ENCODE measurements at places on chromosomes 1 and 21.

DNA sequence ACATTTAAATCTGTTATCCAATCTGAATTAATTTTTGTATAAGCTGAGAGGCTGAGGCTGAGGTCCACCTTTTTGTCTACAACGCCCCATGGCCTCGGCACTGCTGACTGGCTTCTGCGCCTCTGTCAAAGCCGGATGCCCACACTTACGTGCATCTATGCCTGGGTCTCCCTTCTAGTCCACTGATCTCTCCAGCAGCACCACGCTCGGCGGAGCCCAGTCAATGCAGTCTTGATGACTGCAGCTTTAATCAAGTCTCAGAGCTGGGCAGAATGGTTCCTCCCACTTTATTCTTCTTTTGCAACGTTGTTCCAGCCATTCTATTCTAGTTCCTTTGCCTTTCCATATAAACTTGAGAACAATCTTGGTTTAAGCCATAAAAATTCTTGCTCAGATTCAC lies 9.4 kb downstream of the PRDM15 start:
- H3K4me1 ChIP-seq, result no peaks in the 10 kb centered on the region
- H3K27ac ChIP-seq, result no peak overlapping the region
- no peaks in the 10 kb centered on the region for H3K27me3 ChIP-seq

GRCh38 chr1:230076121-230076520 lies 9.1 kb downstream of the GALNT2 start:
- DNase-seq, result no peak
- H3K36me3 ChIP-seq, result no peaks in the 10 kb centered on the region
- H3K27me3 ChIP-seq, result no peaks in the 10 kb centered on the region
- no peak overlapping the region for H3K27ac ChIP-seq
- no peak overlapping the region for H3K4me3 ChIP-seq

GRCh38 chr1:6330410-6330911 lies 63.1 kb downstream of the ACOT7 start:
- no peaks in the 10 kb centered on the region for H3K27me3 ChIP-seq
- no peak overlapping the region for H3K4me3 ChIP-seq
- H3K4me1 ChIP-seq, result no peaks in the 10 kb centered on the region
- no peak overlapping the region for H3K27ac ChIP-seq

DNA sequence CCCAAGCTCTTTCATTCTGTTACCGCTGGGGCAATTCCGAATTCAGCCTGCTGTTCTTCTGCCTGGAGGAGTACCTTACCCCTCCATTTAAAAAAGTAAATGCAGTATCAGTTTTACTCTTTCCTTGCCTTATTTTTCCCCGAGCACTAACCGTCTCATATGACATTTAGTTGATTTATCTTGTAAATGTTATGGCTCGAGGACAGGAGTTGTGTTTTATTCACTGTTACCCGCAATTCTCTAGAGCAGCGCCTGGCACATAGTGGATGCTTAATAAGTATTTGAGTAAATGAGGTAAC lies 425 bp upstream of the TADA1 start:
- H3K4me1 ChIP-seq, result peaks cover 11% of the 10 kb centered on the region
- H3K27me3 ChIP-seq, result no peaks in the 10 kb centered on the region
- H3K4me3 ChIP-seq, result peak overlapping the region; percentile 24

DNA sequence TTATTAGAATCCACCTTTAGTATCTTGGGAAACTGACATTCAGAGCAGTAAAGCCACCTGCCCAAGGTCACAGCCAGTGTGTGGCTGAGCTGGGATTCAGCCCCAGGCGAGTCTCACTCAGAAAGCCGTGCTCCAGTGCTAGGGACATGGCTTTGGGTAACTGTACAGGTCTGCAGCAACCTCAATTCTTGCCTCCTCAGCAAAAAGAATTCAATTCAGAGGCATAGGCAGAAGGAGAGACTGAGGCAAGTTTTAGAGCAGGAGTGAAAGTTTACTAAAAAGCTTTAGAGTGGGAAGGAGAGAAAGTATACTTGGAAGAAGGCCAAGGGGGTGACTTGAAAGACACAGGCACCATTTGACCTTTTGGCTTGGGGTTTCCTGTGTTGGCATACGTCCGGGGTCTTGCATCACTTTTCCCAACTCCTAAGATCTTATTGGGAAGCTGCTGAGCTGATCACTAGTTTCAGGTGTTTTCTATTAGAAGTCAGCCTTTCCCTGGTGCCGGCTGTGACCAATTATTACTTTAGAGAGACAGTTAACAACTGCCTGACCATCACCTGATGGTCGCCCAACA lies 529.3 kb downstream of the MATN1 start:
- H3K27me3 ChIP-seq, result peaks cover 2% of the 10 kb centered on the region
- no peaks in the 10 kb centered on the region for H3K36me3 ChIP-seq
- H3K4me1 ChIP-seq, result peaks cover 25% of the 10 kb centered on the region
- H3K27ac ChIP-seq, result no peak overlapping the region

- H3K4me1 ChIP-seq, result no peaks in the 10 kb centered on the region
- DNase-seq, result no peak
- H3K4me3 ChIP-seq, result no peak overlapping the region
Observed at GRCh38 chr21:21156957-21157356, 158.7 kb downstream of the NCAM2 start.

DNA sequence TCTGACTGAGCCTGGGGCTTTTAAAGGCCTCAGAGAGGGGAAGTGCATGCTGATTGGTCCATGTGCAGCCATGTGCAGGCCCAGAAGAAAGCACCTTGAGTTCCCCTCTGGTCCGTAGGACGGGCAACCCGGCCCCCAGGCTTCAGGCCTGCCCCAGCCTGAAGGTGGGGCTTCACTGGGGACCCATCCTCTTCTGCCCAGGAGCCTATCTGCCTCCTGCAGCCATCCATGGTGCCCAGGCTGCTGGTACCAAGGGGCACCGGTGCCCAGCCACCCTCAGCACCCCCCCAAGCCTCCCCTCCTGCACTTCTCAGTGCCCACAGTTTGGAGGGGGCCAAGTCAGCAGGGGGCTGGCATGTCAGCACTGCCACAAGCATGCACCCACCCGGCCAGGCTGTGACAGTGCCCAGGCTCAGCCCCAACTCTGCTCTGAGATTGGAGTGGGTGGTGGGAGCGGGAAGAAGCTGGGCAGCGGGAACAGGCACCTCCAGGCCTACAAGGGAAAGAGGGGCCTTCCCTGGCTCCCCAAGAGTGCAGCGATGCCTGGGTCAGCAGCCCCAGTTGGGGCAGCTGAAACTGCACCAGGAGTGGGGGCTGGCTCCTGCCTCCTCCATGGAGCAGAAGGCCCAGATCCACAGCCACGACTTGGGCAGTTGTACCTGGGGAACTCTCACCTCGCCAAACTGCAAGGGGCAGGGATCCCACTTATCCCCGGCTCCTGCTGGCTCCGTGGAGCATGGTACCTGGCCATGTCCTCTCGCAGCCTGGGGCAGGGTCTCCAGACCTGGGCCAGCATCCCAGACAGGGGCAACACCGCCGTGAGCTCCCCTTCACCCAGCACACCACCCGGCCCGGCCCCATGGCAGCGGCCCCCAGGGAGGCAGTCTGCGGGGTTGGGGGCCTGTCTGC lies 11.7 kb downstream of the COL6A2 start:
- no peak overlapping the region for H3K4me3 ChIP-seq
- no peaks in the 10 kb centered on the region for H3K4me1 ChIP-seq
- no peaks in the 10 kb centered on the region for H3K36me3 ChIP-seq
- no peaks in the 10 kb centered on the region for H3K27me3 ChIP-seq
- DNase-seq, result no peak

DNA sequence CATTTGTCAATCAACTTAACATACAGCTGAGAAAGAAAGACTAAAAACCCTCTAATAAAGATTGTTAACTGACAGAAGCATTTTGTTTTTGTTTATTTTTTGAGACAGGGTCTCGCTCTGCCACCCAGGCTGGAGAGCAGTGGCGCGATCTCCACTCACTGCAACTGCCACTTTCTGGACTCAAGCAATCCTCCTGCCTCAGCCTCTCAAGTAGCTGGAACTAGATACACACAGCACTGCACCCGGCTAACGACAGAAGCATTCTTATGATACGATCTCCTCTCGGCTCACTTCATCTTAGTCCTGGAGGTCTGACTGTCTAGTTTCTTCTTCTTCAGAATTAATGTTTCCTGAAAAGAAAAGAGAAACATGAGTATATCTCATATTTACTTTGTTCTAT lies 23.5 kb downstream of the RSPH1 start:
- no peaks in the 10 kb centered on the region for H3K36me3 ChIP-seq
- DNase-seq, result no peak
- no peaks in the 10 kb centered on the region for H3K27me3 ChIP-seq

- no peak for DNase-seq
- H3K36me3 ChIP-seq, result no peaks in the 10 kb centered on the region
Observed at GRCh38 chr1:19656134-19656779, 8.4 kb upstream of the HTR6 start.

- H3K27ac ChIP-seq, result no peak overlapping the region
- no peaks in the 10 kb centered on the region for H3K4me1 ChIP-seq
- H3K4me3 ChIP-seq, result no peak overlapping the region
- H3K36me3 ChIP-seq, result no peaks in the 10 kb centered on the region
- no peak for DNase-seq
Observed at GRCh38 chr1:183942933-183943693, 94.4 kb downstream of the COLGALT2 start.

GRCh38 chr1:232509570-232509969 lies 120.4 kb downstream of the SIPA1L2 start:
- no peaks in the 10 kb centered on the region for H3K36me3 ChIP-seq
- no peaks in the 10 kb centered on the region for H3K4me1 ChIP-seq
- no peaks in the 10 kb centered on the region for H3K27me3 ChIP-seq
- DNase-seq, result no peak
- H3K27ac ChIP-seq, result no peak overlapping the region

- no peaks in the 10 kb centered on the region for H3K27me3 ChIP-seq
- H3K27ac ChIP-seq, result no peak overlapping the region
- no peak overlapping the region for H3K4me3 ChIP-seq
- DNase-seq, result no peak
Observed at GRCh38 chr21:19541602-19542001, 1138.0 kb upstream of the TMPRSS15 start.

GRCh38 chr1:73800376-73800775 lies 397.6 kb downstream of the LRRIQ3 start:
- no peaks in the 10 kb centered on the region for H3K36me3 ChIP-seq
- no peaks in the 10 kb centered on the region for H3K4me1 ChIP-seq
- no peak overlapping the region for H3K27ac ChIP-seq
- DNase-seq, result no peak

- H3K4me3 ChIP-seq, result no peak overlapping the region
- H3K27me3 ChIP-seq, result no peaks in the 10 kb centered on the region
Observed at GRCh38 chr1:229138058-229138457, 132.9 kb upstream of the RAB4A start.

- no peak for DNase-seq
- H3K4me1 ChIP-seq, result no peaks in the 10 kb centered on the region
- no peaks in the 10 kb centered on the region for H3K27me3 ChIP-seq
- H3K27ac ChIP-seq, result no peak overlapping the region
- peaks cover 37% of the 10 kb centered on the region for H3K36me3 ChIP-seq
Observed at GRCh38 chr1:220195701-220196100, 76.6 kb downstream of the RAB3GAP2 start.

DNA sequence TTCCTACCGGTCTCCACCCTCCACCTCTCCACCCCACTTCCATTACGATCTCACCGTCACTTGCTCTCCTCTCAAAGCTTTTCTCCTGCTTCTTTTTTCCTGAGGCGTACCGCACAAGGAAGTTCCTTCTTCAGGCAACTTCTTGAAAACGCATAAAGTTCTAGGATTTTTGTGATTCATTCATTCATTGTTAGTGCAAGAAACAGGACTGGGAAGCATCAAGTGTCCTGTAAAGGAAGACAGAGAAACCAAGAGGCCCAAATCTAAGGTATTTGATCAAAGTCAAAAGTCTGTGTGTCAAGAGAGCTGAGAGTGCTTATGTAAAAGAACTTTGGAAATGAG lies 1.3 kb upstream of the RCC2 start:
- H3K36me3 ChIP-seq, result no peaks in the 10 kb centered on the region
- H3K4me3 ChIP-seq, result no peak overlapping the region
- H3K27ac ChIP-seq, result no peak overlapping the region
- peaks cover 10% of the 10 kb centered on the region for H3K4me1 ChIP-seq
- DNase-seq, result no peak

DNA sequence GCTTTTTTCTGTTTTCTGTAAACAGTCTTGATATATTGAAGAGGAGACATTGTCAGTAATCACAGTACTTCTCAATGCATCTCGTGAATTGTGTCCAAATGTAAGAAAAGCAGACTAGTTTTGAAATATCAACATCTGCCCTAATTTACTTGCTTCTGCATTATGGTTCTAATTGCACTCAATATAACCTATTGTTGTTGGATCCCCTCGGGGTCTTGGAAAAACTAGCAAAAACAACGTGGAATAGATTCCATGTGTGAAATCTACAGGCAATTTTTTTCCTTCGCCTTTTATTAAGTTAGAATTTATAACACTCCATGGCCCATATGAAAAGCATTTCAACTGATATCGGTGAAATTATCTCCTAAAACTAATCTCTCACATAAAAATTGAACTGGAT lies 236.5 kb downstream of the TTLL7 start:
- no peak overlapping the region for H3K4me3 ChIP-seq
- no peaks in the 10 kb centered on the region for H3K36me3 ChIP-seq
- no peaks in the 10 kb centered on the region for H3K27me3 ChIP-seq
- DNase-seq, result no peak
- no peaks in the 10 kb centered on the region for H3K4me1 ChIP-seq

- no peaks in the 10 kb centered on the region for H3K36me3 ChIP-seq
- no peak overlapping the region for H3K4me3 ChIP-seq
- no peaks in the 10 kb centered on the region for H3K27me3 ChIP-seq
- no peak for DNase-seq
- H3K4me1 ChIP-seq, result no peaks in the 10 kb centered on the region
Observed at GRCh38 chr1:197137322-197137721, 9.1 kb downstream of the ASPM start.

GRCh38 chr1:92797961-92798360 lies 13.1 kb upstream of the EVI5 start:
- H3K27me3 ChIP-seq, result no peaks in the 10 kb centered on the region
- DNase-seq, result no peak
- H3K4me1 ChIP-seq, result no peaks in the 10 kb centered on the region
- no peaks in the 10 kb centered on the region for H3K36me3 ChIP-seq
- H3K27ac ChIP-seq, result no peak overlapping the region
- no peak overlapping the region for H3K4me3 ChIP-seq

- H3K27ac ChIP-seq, result no peak overlapping the region
- no peak overlapping the region for H3K4me3 ChIP-seq
Observed at GRCh38 chr1:11831945-11832725, 15.4 kb downstream of the NPPA start.

DNA sequence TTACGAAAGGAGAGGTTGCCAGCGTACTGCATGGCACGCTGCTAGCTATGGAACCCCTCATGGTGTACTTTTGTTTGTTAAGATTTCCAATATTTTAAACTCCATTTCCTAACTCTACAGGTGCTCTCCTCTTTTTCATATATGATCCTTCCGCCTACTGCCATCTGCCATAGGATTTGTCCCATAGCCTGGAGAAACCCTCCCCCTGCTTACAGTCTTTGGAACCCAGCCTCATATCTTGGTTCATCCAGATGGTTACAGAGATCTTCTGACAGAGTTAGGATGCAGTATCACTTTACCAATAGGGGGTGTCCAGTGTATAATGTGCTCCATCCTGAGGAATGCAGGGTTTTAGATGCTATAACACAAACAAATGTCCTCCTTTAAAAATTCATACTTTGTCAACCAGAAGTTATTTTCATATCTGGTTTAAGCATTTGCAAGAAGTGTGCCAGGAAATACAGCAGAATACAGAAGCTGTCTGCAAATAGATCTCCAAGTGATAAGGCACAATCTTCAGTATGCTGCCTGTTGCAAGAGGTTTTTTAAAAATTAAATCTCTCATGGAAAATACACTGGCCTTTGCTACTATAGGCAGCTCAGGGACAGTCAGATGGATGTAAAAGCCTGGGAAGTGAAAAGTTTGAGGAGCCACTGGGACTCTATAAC lies 377.8 kb downstream of the KCNH1 start:
- no peak overlapping the region for H3K27ac ChIP-seq
- no peaks in the 10 kb centered on the region for H3K4me1 ChIP-seq
